ENCODE measurements at places on chromosomes 3 and 15. TPM values are rescaled to one million over a fixed set of nuclear protein-coding genes. Genes with fewer than 3 reads are reported as not detected.

- DNase-seq = no peak
Measured at GRCh38 chr3:45182915-45183871, 37.0 kb upstream of the CDCP1 start.

DNA sequence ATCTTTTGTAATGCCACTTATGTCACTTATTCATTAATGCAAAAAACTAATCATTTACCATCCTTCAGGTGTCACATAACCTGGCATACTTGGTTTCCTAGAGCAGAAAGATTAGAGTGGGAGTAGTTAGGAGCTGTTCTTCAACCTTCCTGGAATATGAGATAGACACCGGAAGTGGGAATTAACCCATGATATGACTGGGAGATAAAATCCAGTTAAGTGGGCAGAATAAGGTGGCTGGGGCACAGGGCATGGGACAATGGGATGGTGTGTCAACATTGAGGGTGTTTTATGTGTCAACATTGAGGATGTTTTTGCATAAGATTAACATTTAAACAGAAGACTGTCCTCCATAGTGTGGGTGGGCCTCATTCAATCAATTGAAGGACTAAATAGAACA is 94.3 kb upstream of the CBLB start:
- no peak for DNase-seq

GRCh38 chr3:172189987-172190603 is 150.7 kb downstream of the FNDC3B start:
- no peak for DNase-seq

PPM1L gene
- 18.1 TPM for total RNA-seq

LSAMP gene
- total RNA-seq = 5.5 TPM

DNA sequence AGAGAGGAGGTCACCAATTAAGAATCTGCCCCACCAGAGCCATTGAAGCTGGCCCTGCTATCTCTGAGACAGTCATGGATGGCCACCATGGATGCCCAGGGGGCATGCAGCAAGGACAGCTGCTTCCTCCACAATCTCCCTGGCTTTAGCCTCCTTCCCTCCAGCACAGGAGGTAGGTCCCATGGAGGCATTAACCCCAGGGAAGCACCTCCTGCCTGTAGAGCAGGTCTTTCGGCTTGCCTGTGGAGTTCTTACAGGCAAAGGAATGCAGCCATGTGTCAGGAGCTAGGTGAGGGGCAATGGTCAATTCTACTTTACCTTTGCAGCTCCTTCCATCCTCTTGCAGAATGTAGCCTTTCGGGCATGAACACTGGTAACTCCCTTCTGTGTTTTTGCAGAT is 93.8 kb downstream of the DUT start:
- no peak for DNase-seq

ECE2 gene
- not detected for total RNA-seq

SLC6A6 gene
- 35.7 TPM for total RNA-seq

DNA sequence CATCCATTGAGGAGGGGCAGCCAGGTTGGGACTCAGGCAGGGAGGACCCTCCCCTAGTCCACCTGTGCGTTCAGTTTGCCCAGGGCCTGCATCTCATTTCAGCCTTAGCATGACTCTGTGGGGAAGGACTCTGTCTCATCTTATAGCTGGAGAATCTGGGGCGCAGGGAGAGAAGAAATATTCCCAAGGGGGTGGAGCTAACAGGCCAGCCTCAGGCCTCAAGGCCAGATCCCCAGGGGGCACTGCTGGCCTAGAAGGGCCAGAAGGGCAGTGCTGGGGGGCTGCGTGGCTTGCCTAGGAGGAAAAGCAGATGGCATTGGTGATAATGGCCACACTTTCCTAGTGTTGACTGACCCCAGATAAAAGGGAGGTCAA is 10.9 kb downstream of the AMOTL2 start:
- DNase-seq = no peak

DNA sequence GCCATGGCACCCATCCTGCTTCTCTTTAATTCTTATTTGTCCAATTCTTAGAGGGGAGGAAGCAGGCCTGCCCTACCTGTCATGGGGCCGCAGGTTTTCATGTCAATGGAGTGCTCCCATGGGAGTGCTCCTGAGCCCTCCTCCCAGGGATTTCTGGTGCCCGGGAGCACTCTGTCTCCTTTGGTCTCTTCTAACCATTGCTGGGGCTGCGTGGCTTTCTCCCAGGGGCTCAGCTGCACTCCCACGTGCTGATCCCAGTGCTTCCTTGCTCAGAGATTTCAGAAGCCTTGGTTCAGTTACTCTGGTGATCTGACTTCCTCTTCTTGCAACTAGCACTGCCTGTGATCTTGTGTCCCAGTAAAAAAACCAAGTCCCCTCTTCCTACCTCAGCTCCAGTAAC is 68.0 kb upstream of the ARL8B start:
- DNase-seq = no peak

WDR72 gene
- not detected for total RNA-seq
